ENCODE measurements at places on chromosomes 5 and 9. TPM values are rescaled to one million over a fixed set of nuclear protein-coding genes. Genes with fewer than 3 reads are reported as not detected.

Gene FAM200C
- polyA plus RNA-seq, result 9.0 TPM

Gene SHISAL2B
- not detected for polyA plus RNA-seq

Gene BTNL8
- 0.09 TPM for polyA plus RNA-seq

Gene CLIC3
- polyA plus RNA-seq, result 0.47 TPM

Gene MARCHF11
- polyA plus RNA-seq, result not detected

Gene EIF4E1B
- not detected for polyA plus RNA-seq

Gene PAM
- polyA plus RNA-seq, result 142 TPM

Gene SLC2A6
- polyA plus RNA-seq, result 1.3 TPM

Gene TAF1L
- 0.07 TPM for polyA plus RNA-seq

Gene DNAJA1
- polyA plus RNA-seq, result 107 TPM

Gene PCDHGB7
- 8.1 TPM for polyA plus RNA-seq

Gene EPB41L4B
- polyA plus RNA-seq, result 6.2 TPM

Gene HARS1
- 54.0 TPM for polyA plus RNA-seq

Gene NXNL2
- 0.30 TPM for polyA plus RNA-seq

DNA sequence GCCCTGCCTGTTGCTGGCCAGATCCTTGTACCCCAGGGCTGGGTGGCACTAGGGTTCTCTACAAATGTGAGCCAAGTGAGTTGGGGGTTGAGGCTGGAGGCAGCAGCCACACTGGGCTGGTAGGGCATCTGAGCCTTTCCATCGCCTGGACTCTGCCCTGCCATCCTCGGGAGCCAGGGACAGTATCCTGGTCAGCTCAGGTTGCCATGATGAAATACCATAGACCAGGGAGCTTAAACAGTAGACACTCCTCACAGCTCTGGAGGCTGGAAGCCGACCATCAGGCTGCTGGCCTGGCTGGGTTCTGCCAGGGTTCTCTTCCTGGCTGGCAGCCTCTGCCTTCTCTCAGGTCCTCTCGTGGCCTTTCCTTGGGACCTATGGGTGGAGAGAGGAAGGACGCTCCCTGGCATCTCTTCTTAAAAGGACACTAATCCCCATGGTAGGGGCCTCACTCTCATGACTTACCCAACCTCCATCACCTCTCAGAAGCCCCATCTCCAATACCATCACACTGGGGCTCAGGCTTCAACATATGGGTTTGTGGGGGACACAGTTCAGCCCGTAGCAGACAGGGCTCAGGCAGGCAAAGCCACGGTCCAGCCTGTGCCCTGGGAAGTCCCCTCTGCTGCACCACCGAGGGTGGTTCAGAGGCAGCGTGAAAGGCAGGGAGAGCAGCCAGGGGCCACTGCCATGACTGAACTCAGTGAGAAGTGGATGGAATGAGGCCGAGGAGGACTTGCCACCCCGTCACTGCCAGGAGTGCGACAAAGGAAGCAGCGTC lies 50.1 kb downstream of the HMCN2 start:
- no peak for DNase-seq

DNA sequence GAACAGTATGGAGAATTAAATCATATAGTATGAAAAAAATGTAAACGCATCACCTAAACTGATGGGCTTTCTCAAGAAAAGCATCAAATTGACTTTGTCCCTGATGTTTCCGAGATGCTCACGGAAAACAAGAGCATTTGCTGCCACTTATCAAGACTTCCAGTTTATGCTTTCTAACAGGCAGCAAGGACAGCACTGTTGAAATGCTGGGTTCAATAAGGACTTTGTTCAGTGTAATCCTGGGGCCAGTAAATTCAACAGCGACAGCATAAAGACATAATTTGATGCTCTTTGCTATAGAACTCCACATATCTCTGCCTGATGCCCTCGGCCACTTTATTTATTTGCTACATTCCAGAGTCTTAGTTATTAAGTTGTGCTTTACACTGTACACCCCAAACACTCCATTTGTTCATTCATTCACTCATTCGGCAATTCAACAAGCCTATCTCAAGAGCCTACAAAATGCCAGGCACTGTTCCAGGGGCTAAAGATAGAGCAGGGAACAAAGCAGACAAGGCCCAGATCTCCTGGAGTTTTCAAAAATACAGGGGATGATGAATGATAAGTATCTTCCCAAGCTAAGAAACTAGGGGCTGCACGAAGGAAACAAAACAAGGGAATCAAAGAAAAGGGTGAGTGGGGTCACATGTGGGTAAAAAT lies 294.6 kb downstream of the ZNF608 start:
- no peak for DNase-seq

DNA sequence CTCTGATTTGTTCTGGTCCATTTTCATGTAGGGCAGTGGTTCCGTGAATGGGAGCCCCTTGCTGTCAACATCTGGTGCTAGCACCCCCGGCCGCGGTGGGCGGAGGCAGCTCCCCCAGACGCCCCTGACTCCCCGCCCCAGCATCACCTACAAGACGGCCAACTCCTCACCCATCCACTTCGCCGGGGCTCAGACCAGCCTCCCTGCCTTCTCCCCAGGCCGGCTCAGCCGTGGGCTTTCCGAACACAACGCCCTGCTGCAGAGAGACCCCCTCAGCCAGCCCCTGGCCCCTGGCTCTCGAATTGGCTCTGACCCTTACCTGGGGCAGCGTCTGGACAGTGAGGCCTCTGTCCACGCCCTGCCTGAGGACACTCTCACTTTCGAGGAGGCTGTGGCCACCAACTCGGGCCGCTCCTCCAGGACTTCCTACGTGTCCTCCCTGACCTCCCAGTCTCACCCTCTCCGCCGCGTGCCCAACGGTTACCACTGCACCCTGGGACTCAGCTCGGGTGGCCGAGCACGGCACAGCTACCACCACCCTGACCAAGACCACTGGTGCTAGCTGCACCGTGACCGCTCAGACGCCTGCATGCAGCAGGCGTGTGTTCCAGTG lies 244.0 kb downstream of the CACNA1B start:
- DNase-seq, result no peak

- no peak for DNase-seq
Observed at GRCh38 chr5:178279026-178279722, 46.6 kb upstream of the PHYKPL start.

GRCh38 chr5:128276537-128277216 lies 193.1 kb downstream of the SLC12A2 start:
- DNase-seq, result no peak

DNA sequence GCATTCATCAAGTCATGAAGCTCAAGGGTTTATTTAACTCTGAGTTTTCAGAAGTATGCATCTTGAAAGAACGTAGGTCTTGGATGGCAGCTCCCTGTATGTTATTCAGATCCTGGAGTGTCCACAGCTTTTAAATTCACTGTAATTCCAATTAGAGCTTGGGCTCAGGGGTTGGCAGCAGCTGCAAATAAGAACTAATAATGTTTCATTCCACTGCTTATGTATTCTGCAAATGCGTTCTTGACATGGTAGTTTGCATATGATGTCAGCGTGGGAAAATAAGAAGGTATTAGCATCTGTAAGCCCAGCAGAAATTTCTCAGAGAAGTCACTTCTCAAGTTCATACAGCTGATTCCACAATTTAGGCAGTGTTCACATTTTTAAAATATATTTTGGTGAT lies 58.4 kb downstream of the RORB start:
- no peak for DNase-seq

GRCh38 chr5:181239062-181239663 lies 4.5 kb downstream of the RACK1 start:
- no peak for DNase-seq

- DNase-seq, result no peak
Observed at GRCh38 chr5:137808503-137809135, 54.5 kb upstream of the HNRNPA0 start.

GRCh38 chr9:70428781-70429180 lies 14.3 kb upstream of the KLF9 start:
- no peak for DNase-seq

DNA sequence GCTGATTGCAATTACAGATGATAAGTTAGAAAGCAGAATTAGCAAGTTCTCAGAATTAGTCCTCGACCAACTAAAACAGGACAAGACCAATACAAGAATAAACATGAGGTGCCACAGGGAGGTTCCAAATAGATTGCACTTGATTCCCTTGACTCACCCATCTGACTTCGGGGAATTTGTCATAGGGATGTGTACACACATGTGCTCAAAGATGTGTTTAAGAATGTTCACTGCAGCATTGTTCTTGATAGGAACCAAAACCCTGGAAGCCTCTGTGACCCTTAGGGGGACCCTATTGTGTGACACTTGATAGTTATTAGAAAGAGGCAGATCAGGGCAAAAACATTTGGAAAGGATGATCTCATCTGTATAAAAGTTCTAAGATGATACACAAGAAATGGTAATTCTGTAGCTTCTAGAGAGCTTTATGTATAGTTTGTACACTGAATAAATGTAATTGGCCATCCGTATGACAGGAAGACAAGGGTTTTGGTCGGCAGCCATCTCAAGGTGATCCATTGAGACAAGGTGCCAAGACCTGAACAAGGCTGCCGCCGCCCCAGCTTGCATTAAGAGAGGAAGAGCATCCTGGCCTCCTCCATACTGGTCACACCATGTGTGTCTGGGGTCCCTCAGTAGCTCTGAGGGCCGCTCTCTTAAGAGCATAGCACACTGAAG lies 48.2 kb upstream of the GARNL3 start:
- DNase-seq, result peak; percentile 1

- no peak for DNase-seq
Observed at GRCh38 chr5:6059137-6059800, 319.1 kb downstream of the MED10 start.

DNA sequence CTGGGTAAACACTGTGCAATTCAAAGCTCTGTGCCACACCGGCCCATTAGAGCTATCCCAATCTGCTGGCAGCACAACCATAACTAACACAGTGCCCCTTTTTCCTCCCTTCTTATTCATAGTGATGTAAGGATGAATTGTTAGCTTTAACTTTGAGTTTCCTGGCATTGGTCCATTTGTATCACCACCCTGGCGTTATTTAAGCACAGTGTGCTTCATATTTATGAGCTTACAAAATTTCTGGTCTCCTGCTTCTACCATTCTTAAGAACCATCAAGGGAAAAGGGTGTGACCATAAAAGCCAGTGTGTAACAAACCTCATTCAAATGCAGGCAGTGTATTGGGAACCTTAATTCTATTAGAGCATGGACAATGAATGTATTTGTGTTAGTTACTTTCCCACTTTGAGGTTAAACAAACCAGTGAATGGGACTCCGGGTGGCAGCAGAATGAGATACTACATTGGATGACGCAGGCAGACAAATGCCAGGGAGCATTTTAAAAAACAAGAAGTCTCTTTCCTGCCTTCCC lies 222.6 kb downstream of the TMEM161B start:
- no peak for DNase-seq

- no peak for DNase-seq
Observed at GRCh38 chr9:68721666-68722330, 16.8 kb downstream of the PIP5K1B start.

DNA sequence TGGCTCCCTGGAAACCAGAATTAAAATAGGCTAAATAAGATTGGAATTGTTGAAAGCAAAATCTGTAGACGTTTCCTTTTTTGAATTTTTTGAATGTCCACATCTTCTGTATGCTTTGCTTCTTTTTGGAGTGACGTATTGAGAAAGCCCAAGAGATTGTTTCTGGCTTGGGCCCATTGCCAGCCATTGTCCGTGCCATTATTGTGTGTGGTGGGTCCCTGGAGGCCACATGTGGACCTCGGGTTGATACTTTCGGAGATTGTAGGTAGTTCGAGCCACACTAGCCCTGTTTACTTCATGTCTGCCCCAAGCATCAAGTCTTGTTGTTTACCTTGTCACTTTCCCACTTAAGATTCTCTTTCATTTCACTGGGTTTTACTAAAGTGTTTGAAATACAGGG lies 106.0 kb downstream of the PALM2AKAP2 start:
- DNase-seq, result peak; percentile 46

GRCh38 chr5:172952034-172952511 lies 7.2 kb upstream of the RPL26L1 start:
- DNase-seq, result peak; percentile 41

DNA sequence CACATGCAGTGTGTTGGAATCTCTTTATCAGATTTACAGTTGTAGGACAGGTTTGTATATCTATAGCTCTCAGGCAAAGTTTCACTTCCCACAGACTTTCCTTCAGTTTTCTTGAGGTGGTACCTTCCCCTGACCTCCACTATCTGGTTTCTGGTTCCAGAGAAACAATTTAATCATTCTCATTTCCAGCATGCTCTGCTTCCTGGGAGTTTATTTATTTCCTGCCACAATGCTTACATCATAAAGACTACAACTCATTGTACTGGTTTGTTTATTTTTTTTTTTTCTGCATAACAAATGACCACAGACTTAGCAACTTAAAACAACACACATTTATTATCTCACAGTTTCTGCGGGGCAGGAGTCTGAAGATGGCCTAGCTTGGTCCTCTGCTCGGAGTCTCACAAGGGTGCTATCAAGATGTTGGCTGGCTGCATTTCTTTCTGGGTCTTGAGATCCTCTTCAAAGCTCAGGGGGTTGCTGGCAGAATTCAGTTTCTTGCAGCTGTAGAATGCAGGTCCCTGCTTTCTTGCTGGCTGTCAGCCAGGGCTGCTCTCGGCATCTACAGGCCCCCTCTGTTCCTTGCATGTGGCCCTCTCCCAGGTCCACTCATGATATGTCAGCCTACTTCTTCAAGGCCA lies 247.7 kb downstream of the ENC1 start:
- peak; percentile 56 for DNase-seq

DNA sequence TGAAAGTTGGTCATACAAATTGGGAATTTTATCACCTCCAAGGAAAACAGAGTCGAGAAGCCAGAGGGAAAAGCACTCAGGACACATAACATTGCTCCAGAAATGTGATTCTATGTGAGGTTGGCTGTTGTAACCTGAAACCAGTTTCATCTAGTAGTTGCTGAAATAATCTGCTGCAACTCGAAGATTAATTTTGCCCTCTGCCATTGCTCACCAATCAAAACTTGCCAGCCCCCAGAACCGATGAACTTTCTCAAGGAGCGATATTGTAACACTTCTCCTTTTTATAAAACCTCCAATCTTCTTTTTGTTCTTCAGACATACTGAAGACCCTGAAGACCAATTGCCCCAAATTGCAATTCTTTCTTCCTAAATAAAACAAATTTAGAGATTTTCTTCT lies 31.1 kb downstream of the C5orf58 start:
- no peak for DNase-seq

DNA sequence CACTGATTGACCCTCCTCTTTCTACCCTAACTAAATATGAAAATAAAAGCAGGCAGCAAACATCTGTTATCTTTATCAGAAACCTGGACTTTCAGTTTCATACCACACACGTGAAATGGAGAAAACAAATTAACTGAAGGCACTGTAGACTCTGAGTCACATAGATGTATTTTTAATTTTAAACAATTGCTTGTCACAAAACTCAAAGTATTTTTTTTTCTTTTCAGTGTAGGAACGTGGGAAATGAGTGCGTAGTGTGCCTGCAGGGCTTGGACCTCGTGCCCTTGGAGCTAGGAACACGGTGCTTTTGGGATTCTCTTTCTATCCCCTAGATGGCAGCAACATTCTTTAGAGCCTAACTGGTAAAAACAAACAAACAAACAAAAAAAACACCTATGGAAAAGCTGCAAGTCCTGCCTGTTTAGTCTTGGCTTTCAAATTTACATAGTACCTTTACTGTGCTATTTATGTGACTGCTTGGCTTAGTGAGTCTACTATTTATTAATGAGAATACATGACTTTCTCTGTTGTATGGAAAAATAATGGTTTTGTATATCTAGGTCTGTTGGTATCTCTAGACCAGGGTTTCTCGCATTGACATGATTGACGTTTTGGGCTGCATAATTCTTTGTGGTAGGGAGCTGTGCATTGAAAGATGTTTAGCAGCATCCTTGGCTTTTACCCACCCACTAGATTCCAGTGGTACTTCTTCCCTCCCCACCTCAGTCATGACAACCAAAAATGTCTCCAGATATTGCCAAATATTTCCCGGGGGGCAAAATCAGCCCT lies 16.8 kb upstream of the ACTBL2 start:
- DNase-seq, result peak; percentile 75

- DNase-seq, result no peak
Observed at GRCh38 chr5:172908662-172909061, 50.6 kb upstream of the RPL26L1 start.

Measured in muscle of leg (tissue), 16 donors.